Left cardiac atrium (tissue), 4 donors: ENCODE measurements at places on chromosomes 1 and 21. TPM values are rescaled to one million over a fixed set of nuclear protein-coding genes. Genes with fewer than 3 reads are reported as not detected.

DNA sequence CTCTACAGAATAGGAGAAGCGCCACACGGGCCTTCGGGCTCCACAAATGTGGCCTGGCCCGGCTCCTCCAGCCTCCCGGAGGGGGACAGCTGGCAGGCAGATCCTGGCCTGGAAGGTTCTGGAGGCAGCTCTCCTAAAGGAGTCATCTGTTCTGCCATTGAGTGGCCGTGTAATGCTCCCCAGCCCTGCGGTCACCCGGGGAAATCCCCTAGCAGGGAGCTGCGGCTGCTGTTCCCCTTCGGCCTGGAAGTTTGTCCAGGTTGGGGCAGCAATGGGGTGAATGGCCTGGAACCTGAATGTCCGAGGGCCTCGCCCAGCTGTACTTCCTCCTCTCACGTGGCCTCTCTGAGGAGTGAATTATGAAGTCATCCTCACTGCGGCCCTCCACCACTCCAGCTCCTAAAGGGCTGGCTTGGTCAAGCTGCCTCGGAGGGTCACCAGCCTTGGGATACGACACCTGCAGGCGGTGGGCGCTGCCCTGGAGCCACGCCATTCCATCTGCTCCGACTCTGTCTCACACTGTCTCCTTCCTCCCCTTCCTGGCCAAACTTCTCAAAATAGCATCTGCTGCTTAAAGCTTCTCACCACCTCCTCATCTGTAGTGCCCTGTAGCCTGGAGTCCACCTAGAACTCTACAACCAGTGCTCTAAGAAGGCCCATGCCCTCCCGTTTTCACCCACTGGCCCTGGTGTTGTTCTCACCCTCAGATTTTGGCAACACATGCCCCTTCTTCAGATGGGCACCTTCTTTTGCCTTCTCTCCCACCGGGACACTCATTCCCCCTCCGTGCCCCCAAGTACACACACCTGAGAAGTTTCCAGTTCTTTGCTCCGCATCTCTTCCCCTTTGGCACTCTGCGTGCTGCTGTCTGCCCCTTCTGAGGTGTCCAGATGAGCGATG is 54.4 kb upstream of the TMPRSS2 start:
- DNase-seq, result no peak

- DNase-seq, result no peak
Observed at GRCh38 chr1:113517983-113518382, 127.7 kb downstream of the MAGI3 start.

DYNLT5 gene
- total RNA-seq, result 3.2 TPM

DNA sequence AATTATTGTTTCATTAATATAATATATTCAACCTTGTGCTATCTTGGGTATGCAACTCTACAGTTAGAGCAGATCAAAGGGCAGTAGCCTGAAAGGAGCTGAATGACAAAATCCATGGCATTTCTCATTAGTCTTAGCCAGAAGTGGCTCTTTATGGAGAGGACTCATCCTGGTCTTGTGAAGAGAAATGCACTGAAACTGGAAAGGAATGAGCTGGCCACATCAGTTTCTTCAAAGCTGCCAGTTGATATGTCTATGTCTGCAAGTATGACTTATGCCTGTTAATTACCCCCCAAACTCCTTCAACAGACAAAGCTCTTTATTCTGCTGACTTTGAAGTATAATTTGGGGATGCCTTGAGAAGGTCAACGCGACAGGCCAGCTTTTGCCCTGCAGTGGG is 119.0 kb upstream of the UBE2U start:
- DNase-seq, result no peak

LYST gene
- 10.7 TPM for total RNA-seq

- DNase-seq, result no peak
Observed at GRCh38 chr21:15291621-15292266, 226.9 kb upstream of the NRIP1 start.

DNA sequence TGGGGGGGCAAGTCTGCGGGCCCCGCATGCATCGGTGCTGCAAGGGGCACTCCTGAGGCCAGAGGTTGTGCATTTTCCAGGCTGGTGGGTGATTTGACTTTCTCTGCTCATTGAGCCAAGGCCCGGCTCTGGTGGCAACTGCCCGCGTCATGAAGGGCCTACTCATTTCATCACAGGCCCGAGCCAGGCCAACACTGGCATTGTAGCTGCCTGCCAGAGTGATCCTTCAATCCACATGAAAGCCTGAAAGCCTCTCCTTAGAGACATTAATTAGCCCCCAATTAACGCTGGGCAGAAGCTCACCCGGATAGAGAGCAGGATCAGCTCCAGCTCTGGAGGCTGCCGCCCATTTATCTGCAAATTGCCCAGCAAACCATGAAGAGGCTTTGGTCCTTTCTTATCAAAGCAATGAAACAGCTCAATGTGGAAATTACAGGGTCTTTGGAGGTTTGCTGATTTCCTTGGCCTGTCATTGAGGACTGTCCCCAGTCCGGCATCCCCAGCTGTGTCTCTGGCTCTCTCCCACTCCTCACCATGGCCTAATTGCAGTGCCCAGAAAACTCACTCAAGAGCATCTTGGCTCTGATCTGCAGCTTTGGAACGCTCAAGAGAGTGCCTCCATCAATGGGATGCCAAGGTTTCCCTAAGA is 50.4 kb upstream of the STUM start:
- no peak for DNase-seq

CENPF gene
- 0.60 TPM for total RNA-seq
